ENCODE measurements at places on chromosomes 3 and 15. TPM values are rescaled to one million over a fixed set of nuclear protein-coding genes. Genes with fewer than 3 reads are reported as not detected.

DNA sequence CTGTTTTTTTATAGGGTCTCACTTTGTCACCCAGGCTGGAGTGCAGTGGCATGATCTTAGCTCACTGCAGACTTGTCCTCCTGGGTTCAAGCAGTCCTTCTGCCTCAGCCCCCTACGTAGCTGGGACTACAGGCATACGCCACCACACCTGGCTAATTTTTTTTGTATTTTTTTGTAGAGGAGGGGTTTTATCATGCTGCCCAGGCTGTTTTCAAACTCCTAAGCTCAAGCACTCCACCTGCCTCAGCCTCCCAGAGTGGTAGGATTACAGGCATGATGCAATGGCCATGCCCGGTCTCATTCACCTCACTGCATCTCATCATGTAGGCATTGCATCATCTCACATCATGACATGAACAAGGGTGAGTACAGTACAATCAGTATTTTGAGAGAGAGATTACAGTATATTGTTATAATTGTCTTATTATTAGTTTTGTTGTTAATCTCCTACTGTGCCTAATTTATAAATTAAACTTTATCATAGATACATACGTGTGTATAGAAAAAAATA lies 74.3 kb upstream of the EOMES start:
- DNase-seq, result no peak

- no peak for DNase-seq
Measured at GRCh38 chr15:33160581-33161165, 33.8 kb downstream of the FMN1 start.

DNA sequence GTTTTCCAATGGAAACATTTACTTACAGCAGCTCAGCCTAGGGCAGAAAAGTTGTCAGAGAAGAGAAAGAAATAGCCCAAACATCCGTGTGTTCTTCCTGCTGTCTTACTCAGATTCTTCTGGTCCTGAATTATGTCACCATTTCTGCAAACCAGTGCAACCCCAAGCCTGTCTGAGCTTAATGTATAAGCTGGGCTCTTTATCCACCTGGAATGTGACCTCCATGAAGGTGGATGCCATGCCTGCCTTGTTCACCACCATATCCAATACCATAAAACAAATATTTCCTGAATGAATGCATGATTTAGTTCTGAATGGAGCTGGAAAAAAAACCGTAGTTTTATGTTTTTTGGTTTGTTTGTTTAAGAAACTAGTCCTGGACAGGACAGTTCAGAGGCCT lies 150.9 kb downstream of the RYR3 start:
- DNase-seq, result no peak

GRCh38 chr3:79521221-79521848 lies 246.5 kb downstream of the ROBO1 start:
- no peak for DNase-seq

DNA sequence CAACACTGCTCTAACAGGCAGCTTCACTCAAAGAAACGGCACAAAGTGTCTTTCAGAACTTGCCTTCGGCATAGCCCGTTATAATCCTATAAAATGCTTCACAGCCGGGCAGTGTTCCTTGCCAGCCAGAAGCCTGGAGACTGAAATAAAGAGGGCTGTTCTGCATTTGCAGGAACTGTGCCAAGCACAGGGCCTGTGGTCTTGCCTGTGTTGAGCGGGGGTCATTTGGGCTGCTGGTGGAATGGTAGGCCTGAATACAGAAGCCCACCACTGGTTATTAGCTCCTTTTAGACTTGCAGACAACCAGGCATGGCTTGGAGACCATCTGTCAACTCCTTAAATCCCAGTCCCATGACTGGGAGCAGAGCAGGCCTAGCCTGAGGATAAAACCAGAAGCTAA lies 4.7 kb upstream of the ARHGEF3 start:
- no peak for DNase-seq

- peak; percentile 92 for DNase-seq
Measured at GRCh38 chr3:172209333-172210321, 170.2 kb downstream of the FNDC3B start.

DNA sequence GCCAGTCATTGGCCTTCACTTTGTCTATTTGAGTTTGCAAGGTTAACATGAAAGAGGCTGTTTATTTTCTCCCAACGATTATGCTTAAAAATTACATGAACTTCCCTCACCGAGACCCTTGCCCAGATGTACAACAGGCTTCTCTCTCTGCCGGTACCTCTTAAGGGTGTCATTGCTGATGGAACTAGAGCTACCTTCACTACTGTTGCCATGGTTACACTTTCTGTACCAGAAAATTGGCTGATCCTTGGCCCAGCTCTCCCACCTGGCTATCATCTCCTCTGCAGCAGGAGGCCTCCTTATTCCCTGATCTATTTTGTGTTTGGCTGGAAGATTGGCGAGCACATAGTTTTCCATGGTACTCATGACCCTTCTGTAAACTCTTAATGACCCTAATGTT lies 24.0 kb upstream of the LIPC start:
- DNase-seq, result no peak

The SLC28A1 gene
- total RNA-seq, result not detected

The ESYT3 gene
- 19.9 TPM for total RNA-seq

The TTLL13 gene
- 0.13 TPM for total RNA-seq

The TRAIP gene
- 2.6 TPM for total RNA-seq

The HIGD2B gene
- total RNA-seq, result not detected

The HHLA2 gene
- total RNA-seq, result not detected

Data from thyroid gland (tissue), 4 donors.